ENCODE measurements at places on chromosomes 13 and 19.

GRCh38 chr19:58513694-58514563 lies 2.1 kb upstream of the SLC27A5 start:
- DNase-seq = peak; percentile 95

GRCh38 chr13:48009284-48009683 lies 8.2 kb upstream of the SUCLA2 start:
- DNase-seq = no peak

GRCh38 chr13:92461402-92461801 lies 765.2 kb upstream of the GPC6 start:
- no peak for DNase-seq

- no peak for DNase-seq
Measured at GRCh38 chr13:94609196-94609595, 7.5 kb downstream of the GPR180 start.

DNA sequence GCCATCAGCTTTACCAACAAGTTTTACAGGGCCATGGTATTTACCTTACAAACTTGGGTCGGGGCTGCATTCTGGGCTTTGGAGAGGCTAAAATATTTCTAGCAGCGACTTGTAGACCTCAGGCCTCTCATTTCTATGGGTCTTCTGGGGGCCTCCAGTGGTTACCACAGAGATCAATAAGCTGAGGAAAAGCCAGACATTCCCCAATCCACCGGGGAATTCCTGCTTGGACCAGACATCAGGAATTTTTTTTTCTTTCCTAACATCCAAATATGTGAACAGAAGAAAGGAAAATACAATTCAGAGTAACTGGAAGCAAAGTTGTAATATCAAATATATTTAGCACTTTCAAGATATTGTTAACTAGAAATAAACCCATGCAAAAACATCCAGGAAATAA lies 1.5 kb downstream of the DZIP1 start:
- no peak for DNase-seq

GRCh38 chr19:33052352-33052972 lies 12.2 kb downstream of the RHPN2 start:
- no peak for DNase-seq

- no peak for DNase-seq
Measured at GRCh38 chr13:105920370-105920769, 615.1 kb downstream of the EFNB2 start.

DNA sequence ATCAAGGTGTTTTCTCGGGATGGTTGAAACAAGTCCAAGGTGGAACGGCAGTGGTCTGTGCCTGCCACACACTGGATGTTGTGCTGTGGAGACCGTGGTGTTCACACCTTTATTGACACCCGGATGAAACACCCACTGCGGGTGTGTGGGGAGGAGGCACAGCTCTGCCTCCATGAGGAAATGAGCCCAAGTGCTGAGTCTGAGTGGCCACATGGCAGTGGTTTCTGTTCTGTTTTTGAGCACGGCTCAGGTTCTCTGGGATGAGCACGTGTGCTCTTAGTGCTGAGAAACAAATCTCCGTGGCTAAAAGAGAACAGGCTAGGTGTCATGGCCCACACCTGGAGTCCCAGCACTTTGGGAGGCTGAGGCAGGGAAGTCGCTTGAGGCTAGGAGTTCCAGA lies 29.5 kb downstream of the UPF1 start:
- no peak for DNase-seq

- no peak for DNase-seq
Measured at GRCh38 chr13:73618275-73618865, 515.8 kb downstream of the KLF12 start.

DNA sequence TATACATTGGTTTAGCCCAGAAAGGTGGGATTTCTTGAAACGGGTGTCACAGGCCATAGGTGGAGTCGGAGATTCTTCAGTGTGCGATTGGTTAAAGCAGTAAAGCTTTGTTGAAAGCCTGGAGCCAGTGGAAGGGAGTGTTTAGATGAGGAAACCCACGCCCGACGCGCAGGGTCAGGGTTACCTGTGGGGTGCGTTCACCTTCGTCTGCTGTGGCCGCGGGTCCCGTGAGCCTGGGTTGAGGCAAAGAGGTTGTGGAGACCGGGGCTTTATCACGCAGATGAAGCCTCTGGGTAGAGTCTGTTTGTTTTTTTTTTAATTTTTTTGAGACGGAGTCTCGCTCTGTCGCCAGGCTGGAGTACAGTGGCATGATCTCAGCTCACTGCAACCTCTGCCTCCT lies 30.4 kb downstream of the ATP11A start:
- DNase-seq = no peak

GRCh38 chr13:107121793-107122192 lies 553.9 kb upstream of the ARGLU1 start:
- no peak for DNase-seq

DNA sequence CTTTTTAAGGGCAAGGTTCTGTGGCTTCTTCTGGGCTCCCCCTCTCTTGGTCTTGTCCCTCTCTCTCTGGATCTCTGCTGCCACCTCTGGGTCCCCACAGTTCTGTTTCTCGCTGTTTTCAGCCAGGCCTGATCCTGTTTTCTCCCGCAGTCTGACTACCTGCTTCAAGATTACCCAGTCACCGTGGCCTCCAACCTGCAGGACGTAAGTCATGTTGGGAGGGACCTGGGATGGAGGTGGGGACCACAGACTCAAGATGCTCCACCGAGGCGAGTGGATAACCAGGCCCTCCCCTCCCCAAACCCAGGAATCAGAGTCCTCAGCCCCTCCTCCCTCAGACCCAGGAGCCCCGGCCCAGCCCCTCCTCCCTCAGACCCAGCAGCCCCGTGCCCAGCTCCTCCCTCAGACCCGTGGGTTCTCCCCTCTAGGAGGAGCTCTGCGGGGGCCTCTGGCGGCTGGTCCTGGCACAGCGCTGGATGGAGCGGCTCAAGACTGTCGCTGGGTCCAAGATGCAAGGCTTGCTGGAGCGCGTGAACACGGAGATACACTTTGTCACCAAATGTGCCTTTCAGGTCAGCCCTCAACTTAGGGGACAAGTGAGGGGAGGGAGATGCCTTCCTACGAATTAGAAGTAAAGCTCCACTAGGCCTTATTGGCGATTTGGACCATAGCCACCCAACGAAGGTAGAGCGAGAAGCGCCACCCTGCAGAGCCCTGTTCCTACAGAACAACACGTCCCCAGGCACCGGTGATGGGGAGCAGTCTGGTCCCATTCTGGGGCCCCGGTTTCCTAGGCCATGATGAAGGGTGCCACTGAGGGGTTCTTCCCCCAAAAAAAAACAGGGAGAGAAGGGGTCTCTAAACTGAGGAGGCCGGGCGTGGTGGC lies 2.2 kb downstream of the FLT3LG start:
- no peak for DNase-seq

DNA sequence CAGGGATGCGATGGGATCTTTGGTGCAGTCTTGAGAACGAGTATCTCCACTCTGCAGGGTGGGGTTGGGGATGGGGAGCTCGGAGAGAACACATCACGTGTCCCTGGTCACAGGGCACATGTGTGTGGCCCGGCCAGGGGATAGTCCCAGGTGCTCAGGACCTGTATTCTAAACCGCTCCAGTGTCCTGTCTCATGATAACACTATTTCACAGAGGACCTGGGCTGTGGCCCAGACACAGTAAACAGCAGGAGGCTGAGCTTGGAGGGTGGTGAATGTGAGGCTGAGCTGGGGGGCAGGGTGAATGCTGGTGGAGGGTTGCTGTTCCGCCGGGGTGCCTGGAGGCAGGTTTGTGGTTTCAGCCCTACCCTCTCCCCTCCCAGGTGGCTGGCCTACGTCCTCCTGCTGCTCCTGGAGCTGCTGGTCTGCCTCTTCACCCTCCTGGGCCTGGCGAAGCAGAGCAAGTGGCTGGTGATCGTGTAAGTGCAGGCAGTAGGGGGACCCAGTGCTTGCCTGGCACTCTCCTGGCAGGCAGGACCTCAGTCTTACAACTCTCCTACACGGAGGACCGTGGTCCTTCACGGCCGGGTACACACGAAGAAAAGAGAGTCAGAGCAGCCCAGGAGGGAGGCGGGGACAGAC lies 11.1 kb downstream of the TTYH1 start:
- no peak for DNase-seq

GRCh38 chr19:29858000-29858596 lies 46.3 kb downstream of the CCNE1 start:
- DNase-seq = no peak

DNA sequence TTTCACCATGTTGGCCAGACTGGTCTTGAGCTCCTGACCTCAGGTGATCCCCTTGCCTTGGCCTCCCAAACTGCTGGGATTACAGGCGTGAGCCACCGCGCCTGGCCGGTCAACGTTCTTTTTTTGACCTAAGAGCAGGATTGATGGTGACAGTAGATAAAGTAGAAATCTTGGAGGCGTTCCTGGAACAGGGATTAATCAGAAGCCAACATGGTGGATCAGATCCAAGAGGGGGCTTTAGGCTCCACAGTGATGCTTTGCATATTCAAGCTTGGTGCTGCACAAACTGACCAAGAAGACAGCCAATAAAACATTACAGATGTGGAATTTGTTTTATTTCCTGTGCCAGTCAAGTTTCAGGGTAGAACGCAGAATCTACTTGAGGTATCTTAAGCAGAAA lies 271.2 kb downstream of the FGF9 start:
- DNase-seq = no peak

DNA sequence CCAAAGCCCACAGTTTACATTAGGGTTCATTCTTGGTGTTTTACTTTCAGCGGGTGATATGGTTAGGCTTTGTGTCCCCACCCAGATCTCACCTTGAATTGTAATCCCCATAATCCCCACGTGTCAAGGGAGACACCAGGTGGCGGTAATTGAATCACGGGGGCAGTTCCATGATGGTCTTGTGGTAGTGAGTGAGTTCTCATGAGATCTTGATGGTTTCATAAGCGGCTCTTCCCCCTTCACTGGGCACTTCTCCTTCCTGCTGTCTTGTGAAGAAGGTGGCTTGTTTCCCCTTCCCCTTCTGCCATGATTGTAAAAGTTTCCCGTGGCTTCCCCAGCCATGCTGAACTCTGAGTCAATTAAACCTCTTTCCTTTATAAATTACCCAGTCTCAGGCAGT lies 12.0 kb downstream of the FPR2 start:
- DNase-seq = no peak

- DNase-seq = no peak
Measured at GRCh38 chr13:35923347-35923746, 207.8 kb downstream of the DCLK1 start.

- no peak for DNase-seq
Measured at GRCh38 chr13:36847606-36848005, 28.6 kb downstream of the RFXAP start.

- no peak for DNase-seq
Measured at GRCh38 chr19:11142528-11143171, 12.9 kb downstream of the SPC24 start.

DNA sequence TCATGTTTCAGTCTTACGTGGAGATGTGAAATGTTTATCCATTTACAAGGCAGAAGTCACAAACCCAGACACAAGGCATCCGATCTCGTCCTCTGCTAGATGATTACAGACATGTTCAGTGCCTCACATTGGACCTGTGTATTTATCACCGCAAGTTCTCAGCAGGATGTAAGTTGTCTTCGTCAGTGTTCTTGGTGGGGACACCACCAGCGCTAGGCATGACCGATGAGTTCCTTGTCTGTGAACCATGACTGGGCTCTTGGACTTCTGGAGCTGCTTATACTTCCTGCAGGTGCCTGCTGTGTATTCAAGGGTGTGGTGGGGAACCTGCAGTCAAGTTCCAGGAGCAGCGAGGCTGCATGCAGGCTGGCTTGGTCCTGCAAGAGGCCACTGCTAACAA lies 105.4 kb downstream of the URI1 start:
- no peak for DNase-seq

- no peak for DNase-seq
Measured at GRCh38 chr13:25281193-25281934, 5.9 kb downstream of the MTMR6 start.

DNA sequence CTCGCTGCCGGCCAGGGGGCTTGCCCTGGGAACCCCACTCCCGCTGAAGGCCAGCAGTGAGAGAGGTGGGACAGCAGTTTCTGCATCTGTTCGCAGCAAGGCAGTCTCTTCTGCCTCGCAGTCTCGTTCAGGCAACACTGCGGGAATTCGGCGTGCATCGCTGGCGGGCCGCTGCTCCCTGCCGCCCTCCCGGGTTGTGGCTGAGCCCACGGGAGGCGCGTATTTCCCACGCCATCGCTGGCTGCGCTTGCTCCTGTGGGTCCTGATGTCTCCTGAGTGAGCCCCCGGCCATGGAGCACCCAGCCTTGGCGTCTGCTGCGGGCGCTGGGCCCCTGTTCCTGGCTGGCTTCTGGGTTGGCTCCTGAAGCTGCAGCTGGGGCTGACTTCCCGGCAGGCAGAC lies 227.9 kb downstream of the TEX29 start:
- no peak for DNase-seq

DNA sequence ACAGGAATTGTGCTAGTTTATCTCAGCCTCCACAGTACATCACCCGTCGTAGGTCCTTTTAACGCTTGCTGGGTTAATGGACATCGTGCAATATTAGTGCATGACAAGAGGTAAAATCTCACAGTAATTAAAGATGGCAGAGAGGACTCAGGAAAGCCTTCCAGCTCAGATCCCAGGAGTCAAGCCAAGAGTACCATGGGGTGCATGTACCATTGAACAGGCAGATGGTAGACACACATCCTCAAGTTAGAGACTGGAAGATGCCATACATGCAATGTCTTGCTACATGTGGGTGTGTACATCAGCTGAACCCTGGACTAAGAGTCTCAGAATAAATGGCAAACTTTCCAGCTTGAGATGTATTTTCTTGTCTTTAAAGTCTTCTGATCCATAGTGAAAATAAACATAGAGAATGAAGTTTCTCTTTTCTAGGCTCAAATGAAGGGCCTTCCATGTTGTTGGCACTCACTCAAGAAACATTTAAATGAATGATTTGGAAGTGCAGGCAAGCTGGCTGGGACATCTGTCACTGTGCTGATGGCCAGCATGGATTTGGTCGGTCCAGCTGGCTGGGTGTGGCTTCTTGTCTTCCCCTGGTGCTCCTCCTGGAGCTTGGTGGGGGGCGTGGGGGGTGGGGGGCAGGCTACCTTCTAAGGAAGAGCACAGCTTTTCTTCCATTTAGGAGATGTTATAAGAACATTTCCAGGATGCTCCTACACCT lies 290.9 kb upstream of the MAB21L1 start:
- DNase-seq = no peak

GRCh38 chr19:6803036-6803404 lies 30.5 kb downstream of the VAV1 start:
- no peak for DNase-seq

GRCh38 chr19:972281-972680 lies 11.9 kb upstream of the WDR18 start:
- DNase-seq = no peak

GRCh38 chr13:30773561-30773960 lies 38.2 kb downstream of the ALOX5AP start:
- no peak for DNase-seq

- no peak for DNase-seq
Measured at GRCh38 chr13:59444210-59444857, 719.4 kb downstream of the DIAPH3 start.

DNA sequence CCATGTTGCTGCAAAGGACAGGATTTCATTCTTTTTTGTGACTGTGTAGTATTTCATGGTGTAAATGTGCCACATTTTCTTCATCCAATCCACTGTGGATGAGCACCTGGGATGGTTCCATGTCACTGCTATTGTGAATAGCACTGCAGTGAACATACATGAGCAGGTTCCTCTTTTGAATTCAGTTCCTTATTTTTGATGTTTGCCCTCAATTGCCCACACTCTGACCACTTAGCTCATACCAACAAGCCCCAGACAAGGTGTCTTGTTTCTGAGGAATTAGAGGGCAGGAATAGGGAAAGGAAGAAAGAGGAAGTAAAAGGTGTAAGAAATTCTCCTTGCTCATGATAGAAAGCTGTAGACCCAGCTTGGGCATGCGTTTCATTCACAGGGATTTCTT lies 244.2 kb upstream of the ZNF507 start:
- no peak for DNase-seq
